ENCODE measurements at places on chromosomes 1 and 21. TPM values are rescaled to one million over a fixed set of nuclear protein-coding genes. Genes with fewer than 3 reads are reported as not detected.
A peak's percentile ranks its signal among the peaks of the same experiment; 100 is the strongest.

GRCh38 chr21:31557421-31558188 lies 101.9 kb upstream of the SOD1 start:
- no peak for DNase-seq

DNA sequence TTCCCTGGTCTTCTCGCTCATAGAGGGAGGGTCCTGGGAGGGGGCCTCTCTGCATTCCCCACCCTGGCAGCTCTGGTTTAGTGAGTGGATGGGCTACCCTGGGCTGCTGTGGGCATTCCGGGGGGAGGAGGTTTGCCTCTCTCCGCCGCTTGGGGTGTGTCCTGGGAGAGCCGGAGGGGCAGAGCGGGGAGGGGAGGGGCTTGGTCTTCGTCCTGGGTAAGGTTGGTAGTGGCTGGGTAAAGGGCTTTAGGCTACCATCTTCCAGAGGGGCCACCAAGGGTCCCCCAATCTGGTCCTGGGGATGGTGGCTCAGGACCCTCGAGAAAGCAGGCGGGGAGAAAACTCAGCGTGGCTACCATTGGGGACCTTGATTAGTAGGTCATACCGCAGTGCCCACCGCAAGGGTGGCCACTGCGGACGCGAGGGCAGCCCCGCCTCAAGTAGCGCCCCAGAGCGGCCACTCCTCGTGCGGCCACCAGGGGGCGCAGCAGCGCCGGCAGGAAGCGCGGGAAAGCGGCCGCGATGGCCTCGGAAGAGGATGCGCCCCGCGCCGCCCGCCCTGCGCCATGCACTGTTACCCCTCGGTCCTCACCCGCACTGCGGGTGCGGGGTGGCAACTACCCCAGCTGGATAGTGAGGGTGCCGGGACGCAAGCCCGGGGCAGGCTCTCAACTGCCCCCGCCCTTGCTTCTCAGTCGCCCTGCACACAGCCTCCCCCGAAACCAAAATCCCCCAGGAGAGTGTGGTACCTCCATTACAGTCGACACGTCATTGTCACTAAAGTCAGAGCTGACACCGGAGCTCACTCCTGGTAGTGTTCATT lies 44.1 kb upstream of the SLC25A33 start:
- DNase-seq, result peak; percentile 76

DNA sequence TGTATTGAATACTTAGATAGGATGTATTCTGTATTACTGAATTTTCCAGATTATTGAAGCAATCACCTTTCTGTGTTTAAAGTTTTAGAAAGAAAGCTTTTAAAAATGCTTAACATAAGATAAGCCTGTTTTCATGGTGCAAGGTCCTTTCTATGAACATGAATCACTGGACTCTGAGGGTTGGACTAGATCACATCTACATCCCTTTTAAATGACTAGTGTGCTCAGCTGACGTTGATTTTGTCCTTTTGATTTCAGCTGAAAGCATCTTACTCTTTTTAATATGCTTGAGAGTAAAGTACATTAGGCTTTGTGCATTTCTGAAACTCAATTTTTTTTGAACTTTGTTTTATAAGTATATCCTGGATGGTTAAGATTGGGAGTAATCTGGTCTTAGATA lies 16.2 kb downstream of the MIER1 start:
- DNase-seq, result no peak

ABCG1 gene
- 19.3 TPM for total RNA-seq

DNA sequence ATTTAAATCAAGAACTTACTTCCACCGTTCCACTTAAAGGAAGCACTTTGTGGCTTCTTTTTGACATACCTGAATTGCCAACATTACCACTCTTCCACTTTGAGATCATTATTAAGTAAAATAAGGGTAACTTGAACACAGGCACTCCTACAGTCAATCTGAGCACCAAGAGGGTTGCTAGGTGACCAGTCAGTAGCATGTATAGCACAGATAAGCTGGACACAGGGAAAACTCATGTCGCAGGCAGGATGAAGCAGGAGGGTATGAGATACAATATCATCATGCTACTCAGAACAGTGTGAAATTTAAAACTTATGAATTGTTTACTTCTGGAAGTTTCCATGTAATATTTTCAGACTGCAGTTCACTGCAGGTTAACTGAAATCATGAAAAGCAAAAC lies 47.0 kb upstream of the RAP1GAP start:
- no peak for DNase-seq

A3GALT2 gene
- not detected for total RNA-seq

ANKRD35 gene
- total RNA-seq, result 8.2 TPM

PDPN gene
- 14.7 TPM for total RNA-seq

DNA sequence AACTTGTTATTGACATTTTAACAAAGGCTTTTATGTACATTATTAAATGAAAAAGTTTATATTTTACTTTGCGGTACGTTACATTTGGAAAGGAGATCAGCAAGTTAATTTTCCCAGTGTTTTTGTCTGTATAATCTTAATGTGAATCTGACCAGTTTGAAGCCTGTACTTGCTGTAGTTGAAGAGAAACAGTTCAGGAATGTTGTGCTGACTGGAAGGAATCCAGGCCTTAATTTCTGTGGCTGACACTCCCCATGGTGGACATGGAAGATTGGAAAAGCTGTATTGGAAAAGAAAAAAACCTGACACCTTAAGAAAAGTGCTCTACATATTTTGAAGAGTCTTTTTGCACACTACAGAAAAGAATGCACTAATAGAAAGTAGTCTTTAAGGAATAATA lies 15.5 kb downstream of the LEPR start:
- DNase-seq, result no peak
